Thyroid gland (tissue), 4 donors: ENCODE measurements at places on chromosomes 11 and 22. TPM values are rescaled to one million over a fixed set of nuclear protein-coding genes. Genes with fewer than 3 reads are reported as not detected.
A peak's percentile ranks its signal among the peaks of the same experiment; 100 is the strongest.

The EMID1 gene
- 17.2 TPM for total RNA-seq

The ANO9 gene
- 4.0 TPM for total RNA-seq

The CCDC81 gene
- 1.0 TPM for total RNA-seq

The HTR3A gene
- total RNA-seq = not detected

The EXPH5 gene
- 6.3 TPM for total RNA-seq

The PKP3 gene
- 30.4 TPM for total RNA-seq

The SLC6A5 gene
- total RNA-seq = not detected

The SHANK3 gene
- total RNA-seq = 11.5 TPM

- H3K4me3 ChIP-seq = no peak overlapping the region
- no peaks in the 10 kb centered on the region for H3K27me3 ChIP-seq
- no peak overlapping the region for H3K27ac ChIP-seq
- H3K36me3 ChIP-seq = no peaks in the 10 kb centered on the region
- DNase-seq = peak; percentile 33
These were observed 3.4 kb upstream of the IGLL5 start for GRCh38 chr22:22884010-22884887.

DNA sequence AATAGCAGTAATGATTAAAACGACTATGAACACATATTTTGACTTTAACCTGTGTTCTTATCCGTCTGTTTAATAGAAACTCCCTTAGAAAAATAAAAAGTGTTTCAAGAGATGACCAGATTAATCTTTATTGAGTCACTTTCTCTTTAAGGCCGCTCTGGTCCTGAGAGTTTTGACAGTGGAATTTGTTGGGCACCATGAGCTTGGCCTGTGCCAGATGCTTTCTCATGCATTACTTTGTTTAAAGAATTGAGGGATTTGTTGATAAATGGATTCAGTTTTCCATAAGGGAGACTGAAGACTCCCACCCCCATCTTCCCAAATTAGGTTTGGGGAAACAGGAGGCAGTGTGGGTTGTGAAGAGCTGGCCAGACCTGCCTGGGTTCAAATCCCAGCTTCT, 53.2 kb upstream of the ALX4 start:
- no peaks in the 10 kb centered on the region for H3K36me3 ChIP-seq
- H3K27me3 ChIP-seq = no peaks in the 10 kb centered on the region
- peak overlapping the region; percentile 83 for H3K27ac ChIP-seq
- H3K4me3 ChIP-seq = no peak overlapping the region

- H3K27me3 ChIP-seq = no peaks in the 10 kb centered on the region
- no peak for DNase-seq
- no peaks in the 10 kb centered on the region for H3K36me3 ChIP-seq
These were observed 4.8 kb upstream of the PRDM11 start for GRCh38 chr11:45141631-45142030.

DNA sequence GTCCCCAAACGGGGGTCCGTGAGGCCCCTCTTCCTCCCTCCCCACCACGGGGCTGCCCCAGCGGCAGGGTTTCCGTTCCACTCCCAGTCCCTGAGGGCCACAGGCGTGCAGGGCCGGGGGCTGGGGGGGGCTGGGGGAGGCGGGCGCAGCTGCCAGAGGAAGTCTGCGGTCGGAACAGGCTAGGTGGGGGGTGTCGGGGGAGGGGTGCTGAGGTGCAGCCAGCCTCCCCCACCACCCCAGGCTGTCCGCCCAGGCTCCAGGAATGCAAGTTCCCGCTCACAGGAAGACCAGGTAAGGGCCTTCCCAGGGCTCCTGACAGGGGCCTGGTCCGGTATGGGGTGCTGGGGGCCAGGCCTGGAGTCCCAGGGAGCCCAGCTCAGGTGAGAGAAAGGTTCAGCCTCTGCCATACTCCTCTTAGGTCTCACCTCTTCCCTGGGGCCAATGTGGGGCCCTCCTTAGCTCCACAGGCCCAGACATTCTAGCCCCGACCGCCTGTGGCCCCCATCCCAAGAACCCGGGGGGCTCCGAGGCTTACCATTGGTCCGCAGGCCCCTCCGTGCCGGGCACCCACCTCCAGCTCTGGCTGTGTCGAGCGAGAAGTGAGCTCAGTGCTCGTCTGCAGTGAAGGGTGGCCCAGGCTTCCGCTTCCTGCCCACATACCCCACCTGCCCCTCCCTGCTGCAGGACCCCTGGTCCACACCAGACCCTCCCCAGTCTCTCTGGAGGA, at the start of gene PTPRCAP:
TSS of gene PTPRCAP (minus strand) at position 601 of the 727 bp plus-strand sequence. CDS start at position 538, 63 bp downstream.
- DNase-seq = no peak
- peaks cover 39% of the 10 kb centered on the region for H3K36me3 ChIP-seq
- H3K4me3 ChIP-seq = no peak within 1 kb of the TSS
- peaks cover 25% of the 10 kb centered on the region for H3K4me1 ChIP-seq

DNA sequence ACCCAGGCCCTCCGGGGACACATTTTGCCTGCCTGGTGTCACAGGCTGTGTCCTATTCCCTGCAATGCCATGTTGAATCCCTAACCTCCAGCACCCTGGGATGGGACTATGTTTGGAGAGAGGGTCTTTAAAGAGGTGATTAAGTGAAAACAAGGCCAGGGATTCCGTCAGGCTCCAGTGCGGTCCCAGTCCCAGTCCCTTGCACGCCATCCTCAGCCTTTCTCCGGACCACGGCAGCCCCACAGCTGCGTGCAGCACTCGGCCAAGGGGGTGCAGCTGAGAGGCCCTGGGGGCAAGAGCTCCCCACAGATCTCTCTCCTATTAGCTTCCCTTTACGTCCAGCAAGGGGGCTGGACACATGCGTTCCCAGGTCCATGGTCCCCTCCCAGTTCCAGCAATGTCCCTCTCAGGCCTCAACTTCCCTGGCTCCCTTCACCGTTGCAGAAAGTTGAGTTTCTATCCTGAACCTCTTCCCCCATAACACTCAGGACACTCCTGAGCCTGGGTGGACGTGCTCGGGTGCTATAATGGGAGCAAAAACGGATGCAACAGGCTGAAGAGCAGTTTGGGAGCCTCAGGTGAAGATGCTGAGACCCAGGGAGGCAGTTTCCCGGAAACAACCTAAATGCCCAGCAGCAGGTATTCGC, 1422.7 kb downstream of the BRD1 start:
- no peak for DNase-seq
- H3K4me3 ChIP-seq = no peak overlapping the region
- no peaks in the 10 kb centered on the region for H3K27me3 ChIP-seq
- H3K4me1 ChIP-seq = no peaks in the 10 kb centered on the region

DNA sequence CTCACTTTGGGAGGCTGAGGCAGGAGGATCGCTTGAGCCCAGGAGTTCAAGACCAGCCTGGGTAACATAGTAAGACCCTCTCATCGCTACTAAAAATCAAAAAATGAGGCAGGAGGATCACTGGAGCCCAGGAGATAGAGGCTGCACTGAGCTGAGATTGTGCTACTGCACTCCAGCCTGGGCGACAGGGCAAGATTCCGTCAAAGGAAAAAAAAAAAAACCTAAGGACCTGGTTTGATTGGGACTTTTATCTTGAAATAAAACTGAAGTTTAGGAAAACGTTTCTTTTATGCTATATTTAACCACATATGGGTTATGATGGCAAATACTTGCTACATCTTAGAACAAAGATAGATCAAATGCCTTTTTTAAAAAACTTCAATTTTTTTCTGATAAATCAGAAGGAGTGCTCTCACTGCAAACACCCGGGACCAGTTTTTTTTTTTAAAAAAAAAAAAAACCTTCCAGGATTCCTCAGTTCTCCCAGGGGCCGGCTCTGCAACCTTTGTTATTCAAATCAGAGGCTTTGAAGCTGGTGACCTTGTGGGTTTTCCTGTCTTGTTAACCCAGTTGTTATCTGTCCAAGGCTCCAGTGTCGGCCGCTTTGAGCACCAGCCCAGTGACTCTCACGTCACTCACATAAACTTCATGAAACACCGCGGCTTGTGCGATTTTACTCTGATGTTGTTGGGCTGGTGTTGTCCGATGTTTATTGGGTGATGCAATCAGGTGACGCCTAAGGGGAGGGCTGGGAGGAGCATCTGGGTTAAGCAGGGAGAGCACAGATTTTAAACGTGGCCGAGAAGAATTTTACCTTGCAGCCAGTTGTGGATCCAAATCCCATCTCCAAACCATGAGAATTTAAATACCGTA, 24.7 kb upstream of the SLC22A12 start:
- H3K27ac ChIP-seq = no peak overlapping the region
- peak; percentile 70 for DNase-seq
- H3K36me3 ChIP-seq = no peaks in the 10 kb centered on the region
- H3K4me1 ChIP-seq = no peaks in the 10 kb centered on the region
- no peaks in the 10 kb centered on the region for H3K27me3 ChIP-seq

- DNase-seq = no peak
- H3K27me3 ChIP-seq = no peaks in the 10 kb centered on the region
- H3K4me3 ChIP-seq = no peak overlapping the region
These were observed 70.5 kb upstream of the PARVA start for GRCh38 chr11:12306830-12307229.

DNA sequence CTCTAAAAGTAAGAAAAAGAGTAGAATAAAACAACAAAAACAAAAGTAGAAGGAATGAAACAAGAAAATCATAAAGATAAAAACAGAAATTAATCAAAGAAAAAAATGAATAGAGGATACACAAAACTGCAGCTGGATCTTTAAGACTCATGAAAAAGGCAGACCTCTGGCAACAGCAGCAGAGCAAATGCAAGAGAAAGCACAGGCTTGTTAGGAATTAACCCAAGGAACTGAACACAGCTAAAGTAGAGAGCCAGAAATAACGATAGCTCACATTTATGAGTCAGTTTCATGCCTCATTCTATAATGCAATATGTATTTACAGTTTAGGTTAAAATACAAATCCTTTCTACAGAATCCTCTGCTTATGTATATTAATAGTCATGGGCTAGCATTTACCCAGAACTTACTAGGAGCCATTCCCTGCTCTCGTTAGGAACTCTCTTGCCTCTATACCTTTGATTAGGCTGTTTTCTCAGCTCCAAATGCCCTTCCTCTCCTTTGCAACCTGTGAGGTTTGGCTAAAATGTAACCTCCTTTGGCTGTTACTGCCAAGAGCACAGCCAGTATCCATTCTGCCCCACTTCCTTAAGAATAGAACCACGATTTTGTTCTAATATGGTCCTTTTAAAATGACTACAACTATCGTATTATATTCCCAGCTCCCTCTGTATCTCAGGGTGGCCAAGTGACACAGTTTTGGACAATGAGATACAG, 38.3 kb upstream of the NFAM1 start:
- no peaks in the 10 kb centered on the region for H3K27me3 ChIP-seq
- no peaks in the 10 kb centered on the region for H3K36me3 ChIP-seq
- no peaks in the 10 kb centered on the region for H3K4me1 ChIP-seq
- H3K27ac ChIP-seq = no peak overlapping the region
- no peak overlapping the region for H3K4me3 ChIP-seq

DNA sequence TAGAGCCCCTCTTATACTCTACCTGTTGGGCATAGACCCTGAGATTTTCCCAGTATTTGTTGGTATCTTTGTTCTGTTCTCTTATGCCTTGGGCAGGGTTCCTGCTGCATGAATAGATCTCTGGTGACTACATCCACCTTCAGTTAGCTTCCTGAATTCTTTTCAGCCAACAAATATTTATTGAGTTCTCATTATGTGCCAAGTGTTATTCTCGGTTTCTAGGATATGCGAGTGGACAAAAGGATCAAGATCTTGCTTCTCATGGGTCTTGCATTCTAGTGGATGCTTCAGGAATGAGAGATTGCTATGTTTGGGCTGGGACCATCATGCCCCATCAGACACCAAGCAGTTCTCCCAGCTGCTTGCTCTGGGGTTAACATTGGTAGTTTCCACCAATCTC, 340.0 kb downstream of the METTL15 start:
- H3K4me3 ChIP-seq = no peak overlapping the region
- no peak for DNase-seq
- no peaks in the 10 kb centered on the region for H3K27me3 ChIP-seq
- no peak overlapping the region for H3K27ac ChIP-seq

GRCh38 chr11:6630632-6631291, 11.5 kb upstream of the TPP1 start:
- no peaks in the 10 kb centered on the region for H3K4me1 ChIP-seq
- no peaks in the 10 kb centered on the region for H3K27me3 ChIP-seq
- DNase-seq = no peak
- no peaks in the 10 kb centered on the region for H3K36me3 ChIP-seq

DNA sequence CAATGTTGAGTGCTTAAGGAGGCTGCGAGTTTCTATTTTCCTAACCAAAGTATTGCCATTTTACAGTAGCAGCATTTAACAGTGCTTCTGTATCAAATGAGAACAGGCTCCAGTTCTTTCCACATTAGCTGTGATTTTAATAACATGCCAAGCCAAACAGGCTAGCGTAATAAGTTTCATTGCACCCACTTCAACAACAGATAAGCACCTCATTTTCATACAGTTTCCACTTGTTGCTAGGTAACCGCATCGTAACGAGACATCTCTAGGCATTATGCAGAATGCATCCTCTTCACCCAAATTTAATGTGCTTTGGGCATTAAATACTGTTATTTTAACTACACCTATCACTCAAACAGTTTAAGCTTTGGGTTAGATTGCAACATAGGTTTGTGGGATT, 79.0 kb downstream of the CADM1 start:
- no peak overlapping the region for H3K27ac ChIP-seq
- H3K27me3 ChIP-seq = no peaks in the 10 kb centered on the region
- H3K4me1 ChIP-seq = peaks cover 13% of the 10 kb centered on the region
- no peak for DNase-seq
- H3K4me3 ChIP-seq = no peak overlapping the region
- H3K36me3 ChIP-seq = no peaks in the 10 kb centered on the region

DNA sequence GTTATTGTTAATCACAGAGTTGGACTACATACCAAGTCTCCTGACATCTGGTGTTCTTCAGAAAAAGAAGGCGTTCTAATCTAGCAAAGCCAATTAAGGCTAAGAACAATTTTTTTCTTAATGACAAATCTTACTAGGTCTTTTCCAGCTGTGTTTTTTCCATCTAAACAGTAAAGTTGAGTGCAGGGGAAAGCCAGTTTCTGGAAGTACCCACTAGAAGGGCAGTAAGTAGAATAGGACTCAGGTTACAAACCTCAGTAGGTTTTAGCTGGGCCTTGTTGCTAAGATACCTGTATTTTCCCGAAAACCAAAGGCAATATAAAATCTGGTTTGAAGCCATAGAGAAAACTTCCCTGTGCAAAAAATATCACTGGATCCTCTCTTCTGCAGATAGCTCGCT, 351.9 kb downstream of the ETS1 start:
- no peaks in the 10 kb centered on the region for H3K36me3 ChIP-seq
- H3K27me3 ChIP-seq = no peaks in the 10 kb centered on the region
- DNase-seq = no peak
- H3K27ac ChIP-seq = peak overlapping the region; percentile 36
- H3K4me1 ChIP-seq = peaks cover 6% of the 10 kb centered on the region
- H3K4me3 ChIP-seq = no peak overlapping the region

DNA sequence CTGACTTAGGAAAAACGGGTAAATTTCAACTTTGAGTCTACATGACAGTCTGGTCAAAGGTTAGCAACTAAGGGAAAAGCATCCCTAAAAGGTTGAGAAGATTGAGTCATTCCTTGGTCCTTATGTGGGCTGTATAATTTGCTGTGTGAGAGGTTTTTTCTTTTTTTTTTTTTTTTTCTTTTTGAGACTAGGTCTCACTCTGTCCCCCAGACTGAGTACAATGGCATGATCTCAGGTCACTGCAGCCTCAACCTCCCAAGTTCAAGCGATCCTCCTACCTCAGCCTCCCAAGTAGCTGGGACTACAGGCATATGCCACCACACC, 101.4 kb downstream of the MRTFA start:
- peaks cover 48% of the 10 kb centered on the region for H3K4me1 ChIP-seq
- no peak overlapping the region for H3K4me3 ChIP-seq
- DNase-seq = no peak
